ENCODE measurements at places on chromosomes 2 and 18. TPM values are rescaled to one million over a fixed set of nuclear protein-coding genes. Genes with fewer than 3 reads are reported as not detected.

GRCh38 chr2:239626961-239627592 lies 226.3 kb upstream of the HDAC4 start:
- no peak for DNase-seq

DNA sequence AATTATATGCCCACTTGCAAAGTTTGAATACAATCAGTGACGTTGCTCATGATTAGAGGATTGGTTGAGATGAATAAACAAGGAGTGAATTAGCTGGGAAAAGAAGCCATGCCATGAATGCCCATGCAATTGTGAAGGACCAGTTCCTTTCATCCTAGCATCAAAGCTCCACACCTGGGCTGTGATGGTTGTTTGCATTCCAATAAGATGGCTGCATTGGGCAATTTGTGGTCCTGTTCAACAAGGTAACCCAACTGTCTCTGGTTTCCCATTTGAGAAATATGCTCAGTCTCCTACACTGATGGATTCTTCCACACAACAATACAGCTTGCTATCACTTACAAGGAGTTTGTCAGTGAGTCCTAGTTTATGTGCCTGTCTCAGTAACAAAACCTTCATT lies 550.2 kb downstream of the STK39 start:
- no peak for DNase-seq

DNA sequence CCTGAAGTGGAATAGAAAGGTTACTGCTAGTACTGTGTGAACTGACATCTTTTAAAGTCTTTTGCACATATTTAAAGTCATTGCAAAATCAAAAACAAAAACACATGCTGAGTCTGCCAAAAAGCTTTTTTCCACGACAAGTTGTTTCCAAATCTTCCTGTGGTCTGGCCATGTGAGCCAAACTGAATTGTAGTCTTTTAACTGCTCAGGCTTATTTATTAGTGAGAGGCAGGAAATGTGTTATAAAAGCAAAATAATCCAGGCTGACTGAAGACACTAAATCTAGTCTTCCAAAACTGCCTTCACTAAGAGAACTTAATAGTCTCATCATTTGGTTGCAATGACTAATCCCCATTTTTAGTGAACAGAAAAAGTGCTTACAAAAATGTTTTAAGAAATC lies 2.3 kb downstream of the KRCC1 start:
- DNase-seq, result no peak

GRCh38 chr2:84963692-84964405 lies 7.1 kb upstream of the KCMF1 start:
- DNase-seq, result no peak

GRCh38 chr2:235223011-235223410 lies 270.8 kb upstream of the AGAP1 start:
- DNase-seq, result no peak

GRCh38 chr2:228956701-228957474 lies 314.2 kb downstream of the PID1 start:
- DNase-seq, result no peak

DNA sequence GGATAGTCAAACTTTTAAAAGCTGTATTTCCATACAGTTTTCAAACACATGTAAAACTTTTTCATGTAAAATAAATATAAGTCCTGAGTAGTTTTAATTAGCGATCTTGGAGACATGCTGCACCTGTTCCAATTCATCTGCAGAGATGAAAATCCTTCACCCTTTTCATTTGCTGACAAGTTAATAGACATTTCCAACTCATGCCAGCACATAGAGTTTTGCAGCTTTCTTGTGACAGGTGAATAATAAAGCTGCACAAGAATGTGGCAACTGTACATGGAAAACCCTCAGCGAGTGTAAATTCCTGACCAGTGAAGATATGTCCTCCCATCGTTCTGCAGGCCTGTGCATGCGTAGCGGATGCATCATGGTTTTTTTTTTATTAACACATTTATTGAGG lies 771.4 kb downstream of the TDRD15 start:
- DNase-seq, result no peak

DNA sequence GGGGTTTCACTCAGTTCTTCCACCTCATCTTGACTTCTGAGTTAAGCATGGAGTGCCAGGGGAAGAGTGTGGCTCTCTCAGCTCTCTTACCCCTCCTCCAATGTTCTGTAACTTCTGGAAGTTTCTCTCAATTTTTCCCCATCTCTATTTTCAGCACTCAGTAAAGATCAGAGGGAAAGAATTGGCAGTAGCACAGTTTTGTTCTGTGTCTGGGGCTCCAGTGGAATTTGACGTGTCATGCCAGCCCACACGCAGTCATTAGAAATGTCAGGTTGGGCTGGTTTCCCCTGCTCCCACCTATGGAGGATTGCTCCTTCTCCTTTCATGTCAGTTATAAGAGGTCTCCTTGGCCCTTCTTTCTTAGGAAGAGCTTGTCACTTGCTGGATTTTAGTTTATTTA lies 104.6 kb upstream of the COL3A1 start:
- no peak for DNase-seq

GRCh38 chr2:231905026-231905425 lies 21.2 kb downstream of the NPPC start:
- no peak for DNase-seq

- no peak for DNase-seq
These were observed 217.5 kb downstream of the CYP26B1 start for GRCh38 chr2:71930049-71930681.

DNA sequence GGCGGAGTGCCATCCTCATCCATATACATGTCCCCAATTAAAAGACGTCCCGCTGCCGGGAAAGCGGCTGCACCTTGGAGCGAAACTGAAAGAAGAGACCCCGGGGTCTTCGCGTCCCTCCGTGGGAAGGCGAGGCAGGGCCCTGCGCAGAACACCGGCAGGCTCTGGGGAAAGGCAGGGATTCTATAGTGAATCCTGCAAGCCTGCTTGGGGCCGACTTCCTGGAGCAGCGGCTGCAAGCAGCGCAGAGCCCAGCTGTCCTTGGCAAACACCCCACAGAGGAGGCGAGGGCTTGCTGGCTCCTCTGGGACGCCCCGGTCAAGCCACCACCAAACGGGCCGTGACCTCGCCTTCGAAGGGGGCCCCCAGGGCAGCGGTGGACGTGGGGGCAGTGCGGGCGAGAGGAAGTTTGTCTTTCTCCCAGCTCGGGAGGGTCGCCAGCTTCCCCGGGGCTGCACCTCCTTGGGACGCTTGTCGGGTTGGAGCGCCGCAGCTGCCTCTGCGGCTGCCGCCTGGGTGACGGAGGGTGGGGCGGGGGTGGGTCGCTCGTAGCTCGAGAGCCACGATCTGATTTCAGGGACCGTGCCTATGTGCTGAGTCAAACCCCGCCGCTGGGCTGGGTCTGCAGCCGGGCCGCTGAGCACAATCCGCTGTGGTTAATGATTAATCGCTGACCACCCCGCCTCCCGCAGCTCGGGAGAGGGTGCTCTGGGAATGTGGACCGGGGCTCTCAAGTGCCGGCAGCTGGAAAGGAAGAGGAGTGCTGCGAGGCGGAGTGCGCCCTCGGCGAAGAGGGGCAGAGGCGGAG lies 486 bp upstream of the GPR39 start:
- DNase-seq, result no peak

DNA sequence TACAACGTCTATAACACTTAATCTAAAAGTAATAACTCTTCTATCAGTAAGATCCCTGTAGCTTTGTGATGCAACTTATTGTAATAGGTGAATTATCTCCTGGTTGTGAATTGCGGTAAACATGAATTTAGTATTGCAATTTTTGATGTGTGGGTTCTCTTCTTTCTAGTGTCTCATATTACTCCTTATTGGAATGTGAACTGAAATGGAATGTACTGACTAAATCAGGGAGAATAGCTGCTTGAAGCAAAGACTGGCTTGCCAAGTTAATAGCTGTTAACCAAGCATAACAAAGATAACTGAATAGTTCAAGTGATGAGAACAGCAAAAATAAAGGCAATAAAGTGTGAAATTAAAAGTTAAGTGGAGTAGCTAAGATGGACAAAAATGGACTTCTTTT lies 60.5 kb upstream of the TFPI start:
- DNase-seq, result no peak

DNA sequence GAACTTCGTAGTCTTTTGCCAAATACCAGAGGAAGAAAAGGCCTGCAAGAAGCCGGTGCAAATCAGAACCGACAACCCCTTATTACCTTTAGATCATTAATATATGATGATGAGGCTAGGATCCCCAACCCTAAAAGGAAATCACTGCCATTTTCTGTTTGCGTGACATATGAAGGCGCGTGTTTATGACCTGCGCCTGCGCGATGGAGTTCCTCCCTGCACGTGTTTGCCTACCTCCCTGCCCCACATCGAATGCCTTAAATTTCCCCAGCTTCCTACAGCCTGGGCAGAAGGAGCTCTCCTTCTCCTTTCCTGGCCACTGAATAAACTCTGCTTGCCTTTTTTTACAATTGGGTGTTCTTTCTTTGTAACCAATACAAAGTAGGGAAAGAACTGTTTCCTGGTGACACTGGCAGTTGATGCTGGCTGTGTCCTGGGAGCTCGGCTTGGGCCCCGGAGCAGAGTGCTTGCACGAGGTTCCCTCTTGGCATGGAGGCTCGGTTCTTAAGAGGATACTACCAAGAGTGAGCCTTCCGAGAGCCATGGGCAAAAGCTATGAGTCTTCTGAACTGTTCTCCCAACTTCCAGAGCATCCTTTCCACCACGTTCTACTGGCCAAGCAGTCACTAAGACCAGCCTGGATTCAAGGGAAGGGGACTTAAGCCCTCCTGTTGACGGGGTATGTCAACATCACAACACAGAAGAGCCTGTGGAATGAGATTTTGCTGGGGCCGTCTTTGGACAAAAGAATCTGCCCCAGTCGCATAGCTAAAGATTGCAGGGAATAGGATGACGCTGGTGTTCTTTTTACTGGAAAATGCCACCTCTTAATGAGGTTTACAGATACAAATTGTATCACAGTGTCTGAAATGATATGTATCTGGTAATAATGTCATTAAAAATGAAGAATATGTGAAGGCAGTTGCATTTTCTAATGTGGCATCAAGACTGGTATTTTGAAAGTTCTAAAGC lies 179.8 kb downstream of the SH3BP4 start:
- DNase-seq, result no peak

DNA sequence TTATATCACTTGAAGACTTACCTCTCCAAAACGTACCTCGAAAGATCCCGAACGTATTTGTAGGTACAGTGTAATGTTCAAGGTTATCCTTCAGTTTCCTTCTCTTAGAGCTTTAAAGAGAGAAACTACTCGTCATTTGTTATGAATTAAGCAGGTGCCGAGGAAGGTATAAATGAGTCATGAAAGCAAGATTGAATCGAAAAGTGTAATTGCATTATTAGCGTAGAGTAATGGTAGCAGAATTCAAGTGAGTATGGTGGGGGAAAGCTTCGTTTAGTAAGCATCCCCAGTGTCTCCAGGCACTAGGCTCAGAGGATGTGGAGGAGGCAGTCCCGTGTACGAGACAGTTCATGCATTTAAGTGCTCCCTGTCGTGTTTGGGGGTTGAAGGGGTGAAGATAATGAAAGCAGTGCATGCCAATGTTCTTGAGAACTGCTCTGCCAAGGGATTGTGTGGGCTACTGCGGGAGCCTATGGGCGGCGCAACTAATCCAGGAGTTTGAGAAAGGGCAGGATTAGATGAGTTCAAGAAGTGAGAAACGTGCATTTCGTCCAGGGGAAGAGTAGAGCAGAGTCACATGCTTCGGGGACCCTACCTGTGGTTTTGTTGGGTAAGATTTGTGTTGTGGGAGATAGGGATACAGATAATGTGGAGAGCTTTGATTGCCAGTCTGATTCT lies 858 bp downstream of the POLR1B start:
- peak; percentile 28 for DNase-seq

GRCh38 chr2:113784823-113785744 lies 28.6 kb upstream of the SLC35F5 start:
- no peak for DNase-seq

GRCh38 chr2:155498106-155498505 lies 799.6 kb downstream of the KCNJ3 start:
- DNase-seq, result no peak

SOWAHC gene
- 0.32 TPM for total RNA-seq

RPRM gene
- total RNA-seq, result not detected

RAX gene
- not detected for total RNA-seq

CHN1 gene
- 0.88 TPM for total RNA-seq

MARCO gene
- 0.75 TPM for total RNA-seq

CABLES1 gene
- 1.8 TPM for total RNA-seq
